ENCODE measurements at places on chromosomes 6 and 20. TPM values are rescaled to one million over a fixed set of nuclear protein-coding genes. Genes with fewer than 3 reads are reported as not detected.

GRCh38 chr6:34021554-34022190, 124.2 kb downstream of the GRM4 start:
- DNase-seq = no peak

GRCh38 chr6:3749977-3750316, 1.6 kb downstream of the PXDC1 start:
- no peak for DNase-seq

DNA sequence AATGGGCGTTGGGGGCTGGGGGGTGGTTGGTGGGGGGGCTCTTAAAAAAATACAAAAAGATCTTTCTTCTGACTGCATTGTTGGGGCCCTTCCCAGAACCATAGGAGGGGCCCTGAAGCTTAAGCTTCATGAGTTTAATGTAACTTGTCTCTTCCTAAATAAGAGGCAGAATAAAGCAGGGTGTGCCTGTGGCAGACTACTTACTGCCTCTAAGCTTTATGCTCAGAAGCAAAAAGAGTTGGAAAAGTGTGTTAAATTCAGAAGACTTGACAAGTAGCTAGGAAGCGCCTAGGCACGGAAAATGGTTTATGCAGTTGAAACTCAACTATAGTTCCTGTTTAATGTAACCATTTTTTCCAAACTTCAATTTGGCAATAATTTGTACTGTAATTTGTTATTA, 44.5 kb downstream of the TIAM2 start:
- no peak for DNase-seq

DNA sequence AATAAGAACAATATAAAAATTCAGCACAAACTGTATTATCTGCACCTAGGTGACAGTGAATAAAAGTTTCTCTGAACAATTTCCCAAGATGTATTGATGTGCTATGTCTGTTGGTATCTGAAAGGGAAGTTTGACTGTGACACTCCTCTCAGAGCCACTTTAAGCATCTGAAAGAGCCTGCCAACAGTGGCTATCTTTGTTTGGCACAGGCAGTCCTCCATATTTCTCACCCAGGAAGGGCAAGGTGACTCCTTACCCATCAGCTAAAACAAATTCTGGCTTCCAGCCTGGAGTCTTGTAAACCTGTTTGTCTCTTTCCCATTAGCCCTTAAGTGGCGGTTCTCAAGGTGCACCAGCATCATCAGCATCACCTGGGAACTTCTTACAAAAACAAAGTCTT, 122.4 kb upstream of the VGLL2 start:
- no peak for DNase-seq

Gene LPA
- total RNA-seq = not detected

Gene NKX2-2
- total RNA-seq = not detected

Gene BCAS4
- total RNA-seq = 11.6 TPM
